ENCODE measurements at places on chromosomes 11 and 22.

- no peak for DNase-seq
Measured at GRCh38 chr11:77397631-77398030, 76.3 kb downstream of the PAK1 start.

DNA sequence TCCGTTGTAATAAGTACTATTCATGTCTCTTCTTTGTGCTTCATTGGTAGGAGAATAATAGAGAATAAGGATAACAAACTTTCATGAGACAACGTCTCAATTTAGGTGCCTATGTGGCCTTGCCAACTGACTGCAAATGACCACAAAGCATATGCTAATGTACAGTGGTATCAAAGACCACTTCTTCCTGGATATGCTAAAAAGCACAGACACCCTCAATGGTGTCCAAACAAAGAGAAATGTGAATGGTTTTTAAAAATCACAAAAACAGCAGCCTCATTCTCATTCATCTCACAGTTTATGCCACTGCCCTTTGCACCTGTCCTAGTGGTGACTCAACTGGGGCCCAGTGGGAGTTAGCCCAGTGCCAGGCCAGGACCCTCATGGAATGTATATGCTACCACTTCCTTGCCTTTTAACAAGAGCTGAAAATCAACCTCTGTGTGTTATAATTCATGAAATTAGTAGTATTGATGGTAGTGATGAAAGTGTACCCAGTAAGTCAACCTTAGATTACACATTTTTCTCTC, 65.2 kb upstream of the MTMR2 start:
- DNase-seq, result no peak

GRCh38 chr11:119144825-119145486, 3.9 kb upstream of the ABCG4 start:
- peak; percentile 95 for DNase-seq

GRCh38 chr11:72528121-72528520, 93.8 kb upstream of the CLPB start:
- no peak for DNase-seq

- DNase-seq, result no peak
Measured at GRCh38 chr22:39314251-39314971, 5.0 kb downstream of the RPL3 start.

DNA sequence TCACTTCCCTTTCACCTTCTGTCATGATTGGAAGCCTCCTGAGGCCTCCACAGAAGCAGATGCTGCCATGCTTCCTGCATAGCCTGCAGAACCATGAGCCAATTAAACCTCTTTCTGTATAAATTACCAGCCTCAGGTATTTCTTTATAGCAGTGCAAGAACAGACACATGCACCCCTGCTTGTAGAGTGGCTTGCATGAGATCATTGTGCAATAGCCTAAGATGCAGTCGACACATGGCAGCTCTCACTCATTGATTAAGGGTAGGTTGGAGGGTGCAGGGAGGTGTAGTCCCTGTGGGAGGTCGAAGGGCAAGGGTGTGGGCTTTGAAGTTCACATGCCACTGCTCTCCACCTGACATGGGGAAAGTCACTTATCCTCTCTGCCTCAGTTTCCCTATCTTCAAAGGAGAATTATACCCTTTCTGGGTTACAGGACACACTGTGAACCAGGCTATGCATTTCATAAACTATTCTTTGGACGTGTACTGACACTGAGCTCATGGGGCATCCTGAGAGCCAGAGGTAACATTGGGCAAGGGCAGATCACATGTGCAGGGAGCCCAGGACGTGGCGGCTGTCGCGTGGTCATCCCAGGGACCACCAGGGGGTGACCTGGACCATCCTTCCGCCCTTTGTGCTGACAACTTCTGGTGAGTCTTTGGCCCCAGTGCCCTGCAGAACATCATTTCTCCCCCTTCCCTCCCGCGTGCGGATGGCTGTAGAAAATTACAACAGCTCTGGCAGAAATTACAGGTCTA, 69.2 kb upstream of the SHANK2 start:
- no peak for DNase-seq

Measured in HTR-8/SVneo (cell line).